ENCODE measurements at places on chromosomes 2 and 18. TPM values are rescaled to one million over a fixed set of nuclear protein-coding genes. Genes with fewer than 3 reads are reported as not detected.

LIMS1 gene
- 145 TPM for total RNA-seq

SKOR2 gene
- not detected for total RNA-seq

MARCHF7 gene
- 151 TPM for total RNA-seq

DSG1 gene
- not detected for total RNA-seq

SLC16A14 gene
- total RNA-seq, result 2.6 TPM

COLEC12 gene
- 122 TPM for total RNA-seq

IL1RL1 gene
- total RNA-seq, result 0.33 TPM

PGAP1 gene
- total RNA-seq, result 11.3 TPM

RAB6D gene
- not detected for total RNA-seq

Measured in smooth muscle cell of trachea (primary cell).